ENCODE measurements at places on chromosomes 7 and 10. TPM values are rescaled to one million over a fixed set of nuclear protein-coding genes. Genes with fewer than 3 reads are reported as not detected.

Gene DNAJC12
- polyA plus RNA-seq, result 16.0 TPM

DNA sequence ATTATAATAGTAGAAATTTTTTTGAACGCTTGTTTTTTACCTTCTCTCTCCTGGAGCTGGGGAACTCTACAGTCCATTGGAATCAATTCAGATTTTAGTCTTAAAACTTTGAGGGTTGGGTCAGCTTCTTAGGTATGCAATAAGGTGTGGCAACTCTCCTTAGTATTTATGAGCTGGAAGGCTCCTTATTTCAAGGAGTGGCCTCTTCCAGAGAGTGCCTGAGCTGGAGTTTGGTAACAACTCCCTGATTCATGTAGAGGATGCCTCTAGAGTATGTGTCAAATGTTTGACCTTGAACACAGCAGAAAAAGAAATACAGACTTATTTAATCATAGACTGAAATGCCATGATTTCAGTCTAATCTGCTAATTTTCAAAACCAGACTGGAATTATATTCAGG is 11.1 kb downstream of the CDK14 start:
- no peak for DNase-seq

- no peak for DNase-seq
Measured at GRCh38 chr7:2929321-2930201, 85.5 kb upstream of the GNA12 start.

DNA sequence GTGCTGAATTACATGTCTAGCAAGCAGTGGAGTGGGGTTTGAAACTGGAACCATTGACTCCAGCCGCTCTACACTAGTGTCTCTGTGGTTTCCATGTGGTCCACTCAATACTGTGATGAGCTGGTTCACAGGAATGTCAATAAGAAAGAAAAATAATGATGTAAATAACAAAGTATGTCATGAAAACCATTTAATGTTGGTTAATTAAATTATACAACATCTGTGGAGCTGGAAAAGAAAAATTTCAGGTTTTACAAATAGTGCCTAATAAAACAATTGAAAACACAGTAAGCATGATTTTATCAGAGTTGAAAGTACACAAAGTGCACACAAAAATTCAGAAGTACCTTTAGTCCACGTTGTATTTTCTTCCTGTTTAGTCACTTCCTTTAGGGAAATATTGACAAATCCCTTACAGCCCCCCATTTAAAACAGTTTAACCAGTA is 28.7 kb upstream of the NAMPT start:
- no peak for DNase-seq
